ENCODE measurements at places on chromosomes 7 and 10.
A peak's percentile ranks its signal among the peaks of the same experiment; 100 is the strongest.

DNA sequence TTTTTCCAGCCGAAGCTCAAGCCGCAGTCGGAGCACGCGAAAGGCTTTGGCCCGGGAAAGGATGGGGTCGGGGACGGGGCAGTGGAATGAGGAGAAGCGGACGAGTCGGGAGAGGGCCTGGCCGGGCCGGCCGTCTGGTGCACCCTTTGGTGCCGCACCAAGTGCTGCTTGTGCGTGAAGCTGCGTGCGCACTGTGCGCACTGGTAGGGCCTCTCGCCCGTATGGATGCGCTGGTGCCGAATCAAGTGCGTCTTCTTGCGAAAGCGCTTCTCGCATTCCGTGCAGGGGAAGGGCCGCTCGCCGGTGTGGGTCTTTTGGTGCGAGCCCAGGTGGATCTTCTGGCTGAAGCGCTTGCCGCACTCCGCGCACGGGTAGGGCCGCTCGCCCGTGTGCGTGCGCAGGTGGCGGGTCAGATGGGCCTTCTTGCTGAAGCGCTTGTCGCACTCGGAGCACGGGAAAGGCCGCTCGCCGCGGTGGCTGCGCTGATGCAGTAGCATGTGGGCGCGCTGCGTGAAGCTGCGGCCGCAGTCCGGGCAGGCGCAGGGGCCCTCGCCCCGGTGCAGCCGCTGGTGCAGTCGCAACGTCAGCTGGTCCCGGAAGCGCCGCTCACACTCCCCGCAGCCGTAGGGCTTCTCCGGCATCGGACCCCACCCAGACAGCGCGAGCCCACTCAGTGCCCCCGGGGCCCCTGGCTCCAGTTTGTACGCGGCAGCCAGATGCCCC lies 7.8 kb downstream of the ZNF467 start:
- DNase-seq, result no peak

DNA sequence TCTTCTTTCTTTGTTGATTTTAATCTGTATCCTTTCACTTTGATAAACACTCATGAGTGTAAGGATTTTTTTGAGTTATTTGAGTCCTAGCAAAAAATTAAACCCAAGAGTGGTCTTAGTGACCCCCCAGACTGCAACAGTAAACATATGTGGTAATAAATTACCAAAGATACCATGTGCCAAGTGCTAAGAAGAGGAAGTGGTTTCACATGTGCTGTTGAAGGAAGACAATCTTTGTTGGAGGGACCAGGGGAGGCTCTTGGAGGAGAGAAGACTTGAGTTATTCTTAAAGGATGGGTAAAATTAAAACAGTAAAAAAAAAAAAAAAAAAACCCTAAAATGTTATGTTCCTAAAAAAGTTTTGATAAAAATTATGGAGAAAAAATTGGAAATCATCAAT lies 150.2 kb downstream of the SEC23IP start:
- no peak for DNase-seq

- DNase-seq, result peak; percentile 61
Measured at GRCh38 chr10:70461397-70462348, 16.9 kb upstream of the PALD1 start.

GRCh38 chr10:70498970-70499835 lies 20.6 kb downstream of the PALD1 start:
- no peak for DNase-seq

DNA sequence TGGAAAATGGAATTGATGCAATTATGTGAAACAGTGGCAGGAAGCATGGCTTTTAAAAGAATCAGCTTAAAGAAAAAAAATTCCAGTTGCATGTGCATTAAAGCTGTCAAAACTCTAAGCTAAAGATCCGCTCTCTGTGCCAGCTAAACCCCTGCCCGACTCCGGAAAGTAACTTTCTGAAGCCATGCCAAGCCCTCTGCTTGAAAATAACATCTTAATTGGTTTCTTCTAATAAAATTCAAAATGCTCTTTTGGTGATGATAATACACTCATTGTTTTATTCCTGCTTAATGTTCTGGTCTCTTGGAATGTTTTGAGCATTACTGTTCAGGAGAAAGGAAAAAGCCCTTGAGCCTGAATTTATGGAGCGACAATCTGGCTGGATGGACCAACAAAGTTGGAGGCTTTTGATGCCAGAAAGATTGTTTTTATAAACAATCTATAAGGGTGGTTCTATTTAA lies 11.7 kb downstream of the SEMA3C start:
- no peak for DNase-seq

DNA sequence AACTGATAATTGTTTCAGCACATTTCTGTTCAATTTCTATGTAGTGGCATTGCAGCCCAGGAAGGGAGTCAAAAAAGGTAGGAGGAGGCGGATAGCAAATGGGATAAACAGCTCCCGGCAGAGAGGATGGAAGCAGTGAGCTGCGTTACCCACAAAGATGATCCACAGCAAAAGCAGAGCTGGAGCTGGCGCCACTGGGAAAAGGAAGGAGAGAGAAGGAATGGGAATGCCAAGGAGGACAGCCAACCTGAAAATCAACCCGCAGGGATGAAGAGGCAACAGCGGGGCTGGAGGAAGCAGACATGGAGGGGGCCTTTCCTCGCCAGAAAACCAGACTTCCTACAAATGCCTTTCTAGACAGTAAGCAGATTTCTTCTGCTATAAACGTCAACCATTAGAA lies 82.7 kb upstream of the ADAM12 start:
- no peak for DNase-seq

DNA sequence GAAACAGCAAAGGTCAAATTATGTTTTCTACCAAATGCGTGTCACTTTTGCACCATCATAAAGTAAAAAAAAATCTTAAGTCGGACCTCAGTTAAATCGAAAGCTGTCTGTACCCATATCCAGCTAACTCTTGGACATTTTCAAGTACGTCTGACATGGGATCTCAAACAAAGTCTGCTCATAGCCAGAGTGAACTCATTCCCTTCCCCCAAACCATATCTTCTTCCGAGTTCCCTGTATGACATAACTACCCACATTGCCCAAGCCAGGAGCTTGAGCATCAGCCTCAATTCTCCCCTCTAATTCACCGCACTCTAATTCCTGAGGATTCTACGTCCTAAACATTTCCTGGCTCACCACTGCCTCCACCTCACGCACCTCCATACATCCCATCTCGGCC lies 44.8 kb upstream of the TARP start:
- no peak for DNase-seq

DNA sequence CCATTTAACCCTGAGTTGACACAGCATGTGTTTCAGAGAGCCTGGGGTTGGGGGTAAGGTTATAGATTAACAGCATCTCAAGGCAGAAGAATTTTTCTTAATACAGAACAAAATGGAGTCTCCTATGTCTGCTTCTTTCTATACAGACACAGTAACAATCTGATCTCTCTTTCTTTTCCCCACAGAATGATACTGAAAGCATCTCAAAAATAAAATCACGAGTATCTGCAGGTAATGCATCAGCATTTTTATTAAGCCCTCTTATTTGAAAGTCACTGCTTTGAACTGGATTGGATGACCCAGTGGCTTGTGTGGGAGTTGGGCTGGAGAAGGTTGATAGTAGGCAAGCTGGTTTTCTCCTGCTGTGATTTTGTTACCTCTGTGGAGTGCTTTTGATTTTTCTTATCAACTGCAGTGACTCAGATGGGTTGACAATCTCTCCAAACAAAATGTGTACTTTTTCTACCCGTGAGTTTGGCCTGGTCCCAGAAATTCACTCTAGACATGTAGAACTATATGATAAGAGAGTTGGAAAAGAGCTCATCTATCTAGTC lies 253.5 kb upstream of the PRKCQ start:
- DNase-seq, result no peak

DNA sequence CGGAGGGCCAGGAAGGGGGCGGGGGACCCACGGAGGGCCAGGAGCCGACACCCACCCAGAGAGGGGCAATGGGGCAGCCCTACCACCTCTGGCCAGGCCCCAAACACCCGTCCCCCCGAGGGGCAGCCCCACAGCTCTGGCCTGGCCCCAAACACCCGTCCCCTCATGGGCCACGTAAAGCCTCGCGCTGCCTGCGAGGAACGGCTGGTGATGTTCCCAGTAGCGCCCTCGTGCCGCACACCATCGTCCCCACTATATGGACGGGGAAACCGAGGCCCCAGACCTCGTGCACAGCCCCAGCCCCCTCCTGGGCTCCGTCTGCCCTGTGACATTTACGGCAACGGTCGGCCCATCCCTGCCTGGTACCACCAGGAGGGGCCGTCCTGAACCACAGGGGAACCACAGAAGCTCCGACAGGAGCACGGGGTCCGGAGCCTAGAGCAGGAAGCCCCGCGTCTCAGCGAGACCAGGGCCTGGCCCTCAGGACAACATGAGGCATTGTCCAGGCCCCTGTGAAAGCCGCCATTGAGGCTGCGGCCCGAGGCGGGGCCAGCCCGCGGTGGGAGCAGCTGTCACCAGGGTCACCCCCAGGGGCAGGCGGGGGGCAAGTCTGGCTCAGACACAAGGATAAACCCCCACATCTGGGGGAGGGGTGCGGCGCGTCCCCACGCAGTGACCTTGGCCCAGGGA lies 35.6 kb downstream of the GET4 start:
- peak; percentile 74 for DNase-seq

GRCh38 chr10:52216852-52217251 lies 97.2 kb upstream of the DKK1 start:
- no peak for DNase-seq

- DNase-seq, result no peak
Measured at GRCh38 chr10:28014651-28015050, 15.8 kb upstream of the ODAD2 start.

DNA sequence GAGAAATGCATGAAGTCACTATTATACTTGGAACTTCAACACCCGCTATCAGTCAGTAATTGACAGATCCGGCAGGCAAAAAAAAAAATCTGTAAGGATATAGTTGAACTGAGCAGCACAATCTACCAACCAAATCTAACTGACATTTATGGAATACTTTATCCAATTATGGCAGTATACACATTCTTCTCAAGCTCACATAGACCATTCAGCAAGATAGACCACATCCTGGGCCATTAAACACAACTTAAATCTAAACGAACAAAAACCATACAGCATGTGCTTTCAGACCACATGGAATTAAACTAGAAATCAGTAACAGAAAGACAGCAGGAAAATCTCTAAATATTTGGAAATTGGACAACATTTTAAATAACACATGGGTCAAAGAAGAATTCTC lies 112.7 kb downstream of the MPP7 start:
- DNase-seq, result no peak

DNA sequence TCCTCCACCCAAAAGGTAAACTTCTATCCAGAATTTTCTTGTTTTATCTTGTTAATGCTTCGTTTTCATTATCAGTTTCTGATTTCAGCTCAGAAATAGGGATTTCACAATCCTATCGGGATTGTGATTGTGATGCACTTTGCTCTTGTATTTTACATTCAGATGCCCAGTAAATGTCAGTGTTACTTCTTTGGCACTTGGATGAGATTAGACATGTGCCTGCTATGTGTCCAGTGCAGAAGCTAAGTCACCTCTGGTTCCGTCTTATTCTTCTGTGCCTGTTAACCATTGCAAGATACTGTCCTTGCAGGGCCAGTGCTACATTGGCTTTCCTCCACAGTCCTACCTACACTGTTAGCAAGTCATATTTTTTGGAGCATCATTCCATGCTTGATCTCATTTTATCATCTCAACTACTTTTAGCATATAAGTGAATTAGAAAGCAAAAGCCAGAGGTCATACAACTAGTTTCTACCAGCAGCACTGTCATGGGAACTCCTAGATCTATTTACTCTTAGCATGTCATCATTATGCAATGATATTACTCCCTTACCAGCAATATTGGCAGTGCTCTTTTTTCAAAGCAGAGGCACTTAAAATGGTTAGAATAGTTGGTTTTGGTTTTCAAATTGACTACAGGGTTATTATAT lies 26.7 kb downstream of the ZNF277 start:
- DNase-seq, result no peak

- no peak for DNase-seq
Measured at GRCh38 chr7:78082556-78082955, 284.0 kb downstream of the PHTF2 start.

DNA sequence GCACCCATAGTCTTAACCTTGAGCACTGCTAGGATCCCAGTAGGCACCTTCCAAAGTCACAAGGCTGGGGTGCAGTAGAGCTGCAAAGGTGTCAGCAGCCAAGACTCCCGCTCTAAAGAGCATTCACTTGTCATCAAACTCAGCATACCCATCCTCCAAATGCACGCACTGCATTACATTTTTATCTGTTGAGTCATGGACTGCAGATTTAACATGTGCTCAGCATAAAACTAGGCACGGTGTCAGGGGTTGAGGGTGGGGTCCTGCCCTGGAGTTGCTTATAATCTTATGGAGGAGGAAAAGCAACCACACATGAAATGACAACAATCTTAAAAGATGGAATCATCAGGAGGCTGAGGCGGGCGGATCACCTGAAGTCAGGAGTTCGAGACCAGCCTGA lies 102.6 kb downstream of the PARP12 start:
- no peak for DNase-seq

- DNase-seq, result no peak
Measured at GRCh38 chr10:123808906-123809305, 82.7 kb downstream of the CPXM2 start.

DNA sequence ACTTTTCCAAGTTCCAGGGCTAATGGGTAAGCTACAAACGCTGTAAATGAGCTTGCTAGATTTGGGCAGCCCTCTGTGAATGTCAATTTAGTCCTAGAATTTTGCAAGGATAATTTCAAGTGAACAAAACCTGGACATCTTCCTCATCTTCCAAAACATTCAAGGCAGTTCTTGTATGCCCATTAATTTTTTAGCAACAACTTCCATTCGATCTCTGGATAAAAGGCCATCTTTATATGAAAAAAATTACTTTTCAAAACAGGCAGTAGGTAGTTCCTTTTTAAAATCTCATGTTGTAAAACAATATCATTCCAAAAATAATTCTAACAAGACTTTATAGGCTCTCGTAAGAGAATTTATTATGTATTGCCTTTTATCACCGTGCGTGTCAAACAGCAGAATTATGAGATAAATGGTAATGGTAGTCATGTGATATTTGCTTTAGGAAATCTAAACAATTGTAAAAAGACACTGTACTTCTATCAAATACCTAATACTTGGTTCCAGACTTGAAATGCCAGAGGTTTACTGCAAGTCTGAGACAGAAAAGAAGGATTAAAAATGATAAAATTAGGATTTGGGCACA lies 143.7 kb upstream of the NRP1 start:
- DNase-seq, result no peak

GRCh38 chr10:130686689-130687300 lies 550.6 kb downstream of the GLRX3 start:
- peak; percentile 8 for DNase-seq

DNA sequence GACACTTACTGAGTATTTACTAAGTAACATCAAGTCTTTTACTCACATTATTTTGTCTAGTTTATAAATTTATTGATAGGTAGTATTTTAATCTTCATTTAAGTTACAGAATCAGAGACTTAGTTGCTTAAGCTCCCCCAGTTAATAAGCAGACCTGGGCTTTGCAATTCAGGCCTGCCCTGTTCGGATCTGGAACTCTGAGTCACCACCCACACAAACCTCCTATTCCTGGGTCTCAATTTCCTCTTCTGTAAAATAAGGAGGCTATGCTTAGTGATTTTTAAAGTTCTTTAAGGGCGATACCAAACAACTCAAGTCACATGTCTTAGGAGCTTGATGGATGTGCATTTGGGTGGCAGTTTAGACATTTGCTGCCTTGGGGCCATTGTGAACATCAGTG lies 3.5 kb upstream of the MGAM start:
- no peak for DNase-seq
